ENCODE measurements at places on chromosomes 12 and 14. TPM values are rescaled to one million over a fixed set of nuclear protein-coding genes. Genes with fewer than 3 reads are reported as not detected.

LMO3 gene
- not detected for total RNA-seq

RABGGTA gene
- 25.6 TPM for total RNA-seq

ATL1 gene
- total RNA-seq, result 3.2 TPM

RNASE1 gene
- 1.6 TPM for total RNA-seq

DHRS2 gene
- 0.66 TPM for total RNA-seq

LHX5 gene
- total RNA-seq, result 2.1 TPM

GRCh38 chr14:85461432-85462133 lies 68.4 kb upstream of the FLRT2 start:
- no peak overlapping the region for H3K4me3 ChIP-seq
- H3K27ac ChIP-seq, result no peak overlapping the region
- no peaks in the 10 kb centered on the region for H3K36me3 ChIP-seq

DNA sequence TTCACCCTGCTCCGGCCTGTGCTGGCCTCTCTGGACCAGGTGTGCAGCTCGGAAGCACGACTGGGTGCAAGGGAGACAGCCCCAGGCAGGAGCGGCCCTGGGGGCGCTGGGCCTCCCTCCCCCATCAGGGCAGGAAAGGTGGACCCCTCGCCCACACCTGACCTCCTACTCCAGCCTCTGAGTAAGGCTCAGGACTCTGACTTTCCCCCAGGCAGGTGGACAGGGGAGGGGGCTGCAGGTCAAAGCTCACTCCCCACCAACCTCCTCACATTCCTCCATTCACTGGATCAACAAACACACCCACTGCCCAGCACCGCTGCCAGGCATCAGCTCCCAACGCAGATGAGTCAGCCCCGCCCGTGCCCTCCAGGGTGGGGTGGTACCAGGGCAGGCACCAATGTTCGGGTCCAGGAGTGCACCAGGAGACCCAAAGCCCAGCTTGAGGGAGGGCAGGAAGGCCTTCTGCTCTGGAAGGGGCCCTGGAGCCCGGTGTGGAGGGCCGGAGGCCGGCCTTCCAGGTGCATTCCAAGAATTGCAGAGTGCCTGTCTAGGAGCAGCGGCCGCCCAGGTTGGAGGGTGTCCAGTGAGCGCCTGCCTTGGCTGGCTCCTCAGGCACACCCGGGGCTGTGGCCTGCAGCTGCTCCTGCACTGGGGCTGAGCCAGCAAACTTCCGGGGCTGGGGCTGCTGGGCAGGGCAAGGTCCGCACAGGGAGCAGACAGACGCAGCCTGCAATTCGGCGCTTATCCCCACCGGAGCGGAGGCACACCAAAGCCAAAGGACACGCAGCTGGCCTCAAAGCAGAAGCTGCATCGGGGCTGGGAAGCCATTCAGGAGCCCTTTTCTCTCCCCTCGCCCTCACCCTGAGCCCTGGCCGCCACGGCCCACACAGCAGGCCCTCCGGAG lies 1.6 kb upstream of the INF2 start:
- H3K4me1 ChIP-seq, result no peaks in the 10 kb centered on the region
- no peaks in the 10 kb centered on the region for H3K36me3 ChIP-seq
- no peak overlapping the region for H3K27ac ChIP-seq
- no peaks in the 10 kb centered on the region for H3K27me3 ChIP-seq

- no peak for DNase-seq
- peaks cover 9% of the 10 kb centered on the region for H3K36me3 ChIP-seq
- no peak overlapping the region for H3K4me3 ChIP-seq
- H3K27ac ChIP-seq, result no peak overlapping the region
- peaks cover 19% of the 10 kb centered on the region for H3K4me1 ChIP-seq
Measured at GRCh38 chr14:92400579-92401444, 77.8 kb downstream of the SLC24A4 start.

DNA sequence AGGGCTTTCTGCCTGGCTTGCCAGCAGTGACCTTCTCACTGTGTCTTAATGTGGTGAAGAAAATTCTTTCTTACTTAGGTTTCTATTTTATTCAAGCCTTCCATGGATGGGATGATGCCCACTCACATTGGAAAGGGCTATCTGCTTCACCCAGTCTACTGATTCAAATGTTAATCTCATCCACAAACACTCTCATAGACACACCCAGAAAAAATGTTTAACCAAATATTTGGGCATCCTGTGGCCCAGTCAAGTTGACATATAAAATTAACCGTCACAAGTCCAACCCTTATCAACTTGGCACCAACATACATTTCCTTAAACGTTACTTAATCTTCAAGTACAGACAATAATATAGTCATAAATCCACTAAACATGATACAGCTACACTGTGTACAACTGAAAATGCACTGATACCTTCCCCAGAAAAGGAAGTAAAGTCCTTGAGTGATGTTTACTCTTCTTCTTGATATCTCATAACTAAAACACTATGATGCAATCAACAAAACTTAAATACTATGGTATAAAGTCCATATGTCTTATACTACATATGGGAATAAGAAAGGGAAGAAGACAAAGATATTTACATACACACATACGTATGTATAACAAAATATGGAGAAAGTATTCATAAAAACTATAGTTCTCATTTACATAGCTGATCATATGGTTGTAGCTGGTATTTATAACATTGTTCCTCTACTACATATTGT lies 394.7 kb upstream of the NOVA1 start:
- no peaks in the 10 kb centered on the region for H3K27me3 ChIP-seq
- no peak overlapping the region for H3K4me3 ChIP-seq
- no peak overlapping the region for H3K27ac ChIP-seq
- no peaks in the 10 kb centered on the region for H3K36me3 ChIP-seq
- DNase-seq, result no peak

DNA sequence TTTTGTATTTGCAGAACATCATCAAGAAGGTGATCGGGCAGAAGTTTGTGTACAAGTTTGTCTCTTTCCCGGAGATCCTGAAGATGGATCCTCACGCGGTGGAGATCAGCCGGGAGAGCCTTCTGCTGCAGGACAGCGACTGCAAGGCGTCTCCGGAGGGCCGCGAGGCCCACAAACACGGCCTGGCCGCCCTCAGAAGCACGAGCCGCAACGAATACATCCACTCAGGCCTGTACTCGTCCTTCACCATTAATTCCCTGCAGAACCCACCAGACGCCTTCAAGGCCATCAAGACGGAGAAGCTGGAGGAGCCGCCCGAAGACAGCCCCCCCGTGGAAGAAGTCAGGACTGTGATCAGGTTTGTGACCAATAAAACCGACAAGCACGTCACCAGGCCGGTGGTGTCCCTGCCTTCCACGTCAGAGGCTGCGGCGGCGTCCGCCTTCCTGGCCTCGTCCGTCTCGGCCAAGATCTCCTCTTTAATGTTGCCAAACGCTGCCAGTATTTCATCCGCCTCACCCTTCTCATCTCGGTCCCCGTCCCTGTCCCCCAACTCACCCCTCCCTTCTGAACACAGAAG lies 52.8 kb downstream of the ELK3 start:
- H3K4me3 ChIP-seq, result no peak overlapping the region
- H3K27ac ChIP-seq, result no peak overlapping the region
- no peaks in the 10 kb centered on the region for H3K27me3 ChIP-seq

DNA sequence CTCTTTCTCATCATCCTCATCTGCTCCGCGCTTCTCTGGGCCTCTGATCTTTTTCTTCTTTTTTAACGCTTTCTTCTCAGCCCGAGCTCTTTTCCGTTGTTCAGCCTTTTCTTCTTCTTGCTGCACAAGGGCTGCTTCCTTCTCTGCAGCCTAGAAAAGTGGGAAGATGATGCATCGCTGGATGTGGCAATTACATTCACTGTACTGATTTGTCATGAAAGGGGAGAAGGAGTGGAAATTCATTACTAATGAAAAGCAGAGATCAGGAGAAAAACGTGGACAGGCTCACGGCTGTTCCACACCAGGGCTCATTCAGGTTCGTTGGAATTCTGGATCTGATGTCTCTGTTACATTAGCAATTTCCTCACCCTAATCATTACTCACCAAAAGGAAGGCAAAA lies 15.1 kb downstream of the FICD start:
- H3K4me3 ChIP-seq, result no peak overlapping the region
- no peak overlapping the region for H3K27ac ChIP-seq
- DNase-seq, result no peak
- H3K27me3 ChIP-seq, result no peaks in the 10 kb centered on the region
- no peaks in the 10 kb centered on the region for H3K4me1 ChIP-seq

DNA sequence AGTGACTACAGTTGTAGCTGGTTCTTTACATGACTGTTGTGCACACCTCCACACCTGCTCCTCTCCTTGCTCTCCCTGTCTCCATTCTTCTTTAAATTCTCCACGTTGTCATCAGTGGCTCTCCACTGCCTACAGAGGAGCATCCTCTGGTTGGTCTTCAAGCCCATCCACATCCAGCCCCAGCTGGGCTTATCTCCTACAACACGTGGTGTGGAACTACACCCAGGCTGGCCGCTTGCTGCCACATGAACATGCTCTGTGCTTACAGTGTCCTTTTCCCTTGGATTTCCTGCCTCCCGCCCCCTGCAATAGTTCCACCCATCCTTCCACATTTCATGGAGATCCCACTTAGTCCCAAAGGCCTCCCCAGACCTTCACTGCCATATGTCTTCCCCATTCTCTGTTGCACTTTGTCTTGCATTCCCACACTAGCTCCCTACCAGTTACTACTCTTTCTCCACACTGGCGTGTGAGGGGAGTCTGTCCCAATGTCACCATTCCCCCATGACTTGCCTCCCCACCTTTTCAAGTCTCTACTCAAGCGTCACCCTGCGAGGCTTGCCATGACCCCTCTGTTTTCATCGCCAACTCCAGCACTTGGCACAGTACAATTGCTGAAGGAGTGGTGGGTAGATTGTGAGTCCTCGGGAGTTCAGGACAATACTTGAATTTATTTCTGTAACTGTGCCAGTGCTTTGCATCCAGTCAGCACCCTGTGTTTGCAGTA lies 9.8 kb upstream of the MCRS1 start:
- no peak overlapping the region for H3K4me3 ChIP-seq
- H3K27me3 ChIP-seq, result no peaks in the 10 kb centered on the region
- no peak for DNase-seq

GRCh38 chr12:15209782-15210181 lies 11.4 kb downstream of the RERG start:
- no peak for DNase-seq
- H3K36me3 ChIP-seq, result no peaks in the 10 kb centered on the region
- no peaks in the 10 kb centered on the region for H3K27me3 ChIP-seq
- no peak overlapping the region for H3K4me3 ChIP-seq

DNA sequence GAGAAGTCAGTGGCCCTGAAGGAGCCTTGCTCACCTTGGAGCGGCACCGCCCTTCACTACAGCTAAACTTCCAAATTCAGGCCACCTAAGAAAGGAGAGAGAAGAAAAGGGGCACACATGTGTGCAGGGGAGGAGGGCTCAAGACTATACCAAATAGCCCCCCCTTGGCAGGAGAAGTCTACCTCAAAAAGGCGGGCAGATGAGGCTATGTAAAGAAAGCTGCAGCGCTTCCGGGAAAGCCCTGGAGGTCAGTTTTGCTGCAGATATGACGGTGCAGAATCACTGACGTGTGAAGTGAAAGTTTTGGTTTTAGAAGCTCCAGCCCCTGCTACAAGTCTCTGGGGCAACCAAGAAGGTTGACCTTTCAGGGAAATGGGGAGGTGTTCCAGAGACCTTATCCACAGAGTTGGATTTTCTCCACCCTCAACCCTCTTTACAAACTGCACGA lies 48.2 kb upstream of the PNMA1 start:
- no peak for DNase-seq
- no peak overlapping the region for H3K4me3 ChIP-seq
- H3K27ac ChIP-seq, result no peak overlapping the region
- peaks cover 3% of the 10 kb centered on the region for H3K4me1 ChIP-seq

- no peak for DNase-seq
- peak overlapping the region; percentile 66 for H3K4me3 ChIP-seq
- no peaks in the 10 kb centered on the region for H3K4me1 ChIP-seq
- H3K27ac ChIP-seq, result no peak overlapping the region
- H3K36me3 ChIP-seq, result no peaks in the 10 kb centered on the region
- no peaks in the 10 kb centered on the region for H3K27me3 ChIP-seq
Measured at GRCh38 chr12:59597385-59597781, 1.6 kb downstream of the SLC16A7 start.

- H3K4me3 ChIP-seq, result no peak overlapping the region
- no peaks in the 10 kb centered on the region for H3K27me3 ChIP-seq
- H3K27ac ChIP-seq, result no peak overlapping the region
- no peaks in the 10 kb centered on the region for H3K36me3 ChIP-seq
- no peaks in the 10 kb centered on the region for H3K4me1 ChIP-seq
Measured at GRCh38 chr12:123041042-123041531, 60.6 kb downstream of the ARL6IP4 start.

- no peak overlapping the region for H3K4me3 ChIP-seq
- no peaks in the 10 kb centered on the region for H3K27me3 ChIP-seq
- no peaks in the 10 kb centered on the region for H3K4me1 ChIP-seq
- no peaks in the 10 kb centered on the region for H3K36me3 ChIP-seq
Measured at GRCh38 chr12:70652451-70652850, 15.2 kb upstream of the PTPRB start.

DNA sequence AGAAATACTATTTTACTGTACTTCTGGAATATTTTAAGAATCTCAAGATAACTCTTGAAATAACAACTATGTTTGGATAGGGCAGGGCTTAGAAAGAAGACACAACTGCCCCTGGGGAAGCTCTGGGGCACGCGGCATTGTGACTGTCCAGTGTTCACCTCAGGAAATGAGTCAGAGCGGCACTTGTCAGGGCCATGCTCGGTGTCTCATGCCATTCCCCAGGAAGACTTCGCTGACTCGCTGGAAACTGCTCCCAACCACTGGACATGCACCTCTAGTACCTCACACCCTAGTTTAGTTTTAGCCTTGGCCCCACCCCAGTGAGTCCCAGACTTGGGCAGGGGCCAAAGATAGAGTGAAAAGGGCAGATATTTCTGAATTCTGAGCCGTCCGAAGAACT lies 192.0 kb downstream of the TTC7B start:
- DNase-seq, result no peak
- no peaks in the 10 kb centered on the region for H3K36me3 ChIP-seq
- peaks cover 7% of the 10 kb centered on the region for H3K4me1 ChIP-seq
- H3K27me3 ChIP-seq, result no peaks in the 10 kb centered on the region

DNA sequence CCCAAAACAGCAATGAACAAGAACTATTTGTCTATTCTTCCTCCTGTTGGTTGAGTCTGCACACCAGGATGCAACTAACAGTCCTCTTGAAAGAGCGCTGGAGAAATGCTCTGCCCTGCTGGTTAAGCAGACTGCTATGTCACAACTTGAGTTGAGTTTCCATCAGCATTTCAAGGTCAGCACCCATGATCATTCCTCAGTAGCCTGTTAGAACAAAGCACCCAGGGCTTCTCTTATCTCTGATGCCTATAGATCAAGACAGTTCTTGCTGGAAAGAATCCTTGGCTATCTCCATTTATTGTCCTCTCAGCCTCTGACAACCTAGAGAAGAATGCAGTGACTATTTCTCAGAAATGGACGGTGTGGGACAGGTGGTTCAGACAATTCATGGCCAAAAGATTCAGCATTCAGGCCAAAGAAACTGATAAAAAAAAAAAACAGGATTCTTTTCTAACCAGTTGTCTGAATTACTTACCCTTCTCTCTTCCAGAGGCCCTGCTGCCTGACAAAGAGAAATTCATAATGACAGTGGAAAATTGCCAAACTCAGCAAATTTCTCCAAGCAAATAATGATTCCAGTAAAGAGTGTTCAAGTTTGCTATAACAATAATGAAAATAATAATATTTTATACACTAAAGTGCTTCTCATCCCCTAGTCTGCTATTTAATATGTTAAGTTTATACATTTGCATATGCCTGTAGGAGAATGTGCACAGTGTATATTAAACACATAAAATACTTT lies 306.7 kb downstream of the EMP1 start:
- 0 out of 2 replicates have a peak, but pooled peaks cover 3% of the 10 kb centered on the region for H3K4me1 ChIP-seq
- no peaks in the 10 kb centered on the region for H3K27me3 ChIP-seq

- H3K4me1 ChIP-seq, result no peaks in the 10 kb centered on the region
- no peak overlapping the region for H3K4me3 ChIP-seq
- no peak for DNase-seq
- H3K36me3 ChIP-seq, result no peaks in the 10 kb centered on the region
Measured at GRCh38 chr12:23236066-23236780, 611.3 kb downstream of the ETNK1 start.
